ENCODE measurements at places on chromosomes 2 and 18.

DNA sequence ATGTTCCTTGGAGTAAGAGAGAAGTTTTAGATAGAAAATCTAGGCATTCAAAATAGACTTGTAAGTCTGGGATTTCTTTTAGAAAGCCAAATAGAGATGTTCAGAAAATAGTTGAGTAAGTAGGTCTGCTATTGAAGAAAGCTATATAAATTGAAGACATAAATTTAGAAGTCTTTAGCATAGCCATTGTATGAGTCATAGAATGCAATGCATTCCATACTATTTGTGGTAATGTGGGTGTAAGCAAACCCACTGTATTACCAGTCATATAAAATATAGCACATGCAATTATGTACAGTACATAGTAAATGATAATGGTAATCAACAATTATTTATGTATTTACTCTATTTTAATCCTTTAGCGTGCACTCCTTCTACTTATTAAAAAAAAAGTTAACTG, 14.1 kb downstream of the MC4R start:
- no peak for DNase-seq

GRCh38 chr2:163669506-163669905, 66.3 kb downstream of the FIGN start:
- DNase-seq = no peak

DNA sequence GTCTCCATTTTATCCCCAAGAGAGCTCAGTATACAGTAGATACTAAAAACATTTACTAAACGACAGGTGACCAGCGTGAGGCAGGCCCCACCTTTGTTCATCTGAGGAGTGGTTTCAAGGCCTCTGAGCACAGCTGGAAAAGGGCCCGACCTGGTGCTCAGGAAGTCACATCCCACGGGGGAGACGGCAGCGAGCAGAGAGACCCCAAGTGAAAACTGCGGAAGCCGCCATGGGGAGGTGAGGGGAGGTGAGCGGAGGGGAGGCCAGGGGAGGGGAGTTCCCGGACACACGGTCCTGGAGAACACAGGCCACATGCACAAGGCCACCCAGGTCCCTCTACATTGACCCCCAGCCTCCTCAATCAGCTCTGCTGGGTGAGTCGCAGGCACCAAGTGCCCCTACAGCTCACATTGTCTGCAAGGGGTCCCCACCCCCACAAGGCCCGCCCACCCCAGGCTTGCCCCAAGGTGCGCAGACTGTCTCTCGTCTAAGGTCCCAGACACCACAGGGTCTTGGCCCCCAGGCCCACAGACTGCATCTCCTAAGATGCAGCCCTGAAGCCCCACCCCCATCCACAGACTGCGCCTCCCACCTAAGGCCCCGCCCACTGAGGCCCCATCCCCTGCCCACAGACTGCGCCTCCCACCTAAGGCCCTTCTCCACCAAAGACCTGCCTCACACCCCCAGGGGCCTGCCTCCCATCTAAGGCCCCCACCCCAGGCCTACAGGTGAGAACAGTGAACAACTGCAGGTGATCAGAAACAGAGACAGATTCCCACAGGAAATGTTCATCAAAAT, 19.1 kb downstream of the PARD6G start:
- DNase-seq = no peak

DNA sequence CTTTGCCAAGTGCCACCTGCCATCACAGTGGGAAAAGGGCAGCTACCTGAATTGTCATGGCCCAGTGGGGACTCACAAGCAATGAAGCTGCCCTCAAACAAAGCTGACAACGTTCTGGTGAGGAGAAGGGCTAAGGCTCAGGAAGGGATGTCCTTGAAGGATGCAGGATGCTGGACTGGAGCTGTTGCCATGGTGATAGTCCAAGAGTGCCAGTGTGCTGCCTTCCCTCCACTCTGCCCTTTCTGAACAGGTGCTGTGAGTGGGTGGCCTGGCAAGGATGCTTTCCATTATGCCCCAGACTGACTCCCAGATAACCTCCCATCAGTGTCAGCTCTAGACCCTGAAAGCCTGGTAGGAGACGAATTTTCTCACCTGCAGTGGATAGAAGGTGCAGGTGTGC, 137.8 kb upstream of the GYPC start:
- no peak for DNase-seq

DNA sequence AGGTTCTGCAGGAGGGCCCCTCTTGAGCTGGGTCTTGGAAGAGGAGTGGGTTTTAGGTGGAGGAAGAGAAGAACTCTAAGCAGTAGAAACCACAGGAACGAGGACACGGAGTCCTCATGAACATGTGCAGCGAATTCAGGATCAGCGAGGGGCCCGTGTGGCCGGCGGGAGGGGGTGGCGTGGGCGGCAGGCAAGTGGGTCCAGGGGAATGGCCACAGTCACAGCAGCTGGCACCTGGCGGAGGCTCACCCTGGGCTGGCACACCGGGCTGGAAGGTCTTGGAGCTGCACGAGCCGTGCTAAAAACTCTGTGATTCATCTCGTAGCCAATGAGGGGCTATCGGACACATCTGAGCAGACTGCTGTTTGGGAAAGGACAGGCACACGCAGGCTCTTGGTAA, 18.0 kb upstream of the CIDEA start:
- no peak for DNase-seq

GRCh38 chr2:191933307-191934105, 86.6 kb upstream of the CAVIN2 start:
- DNase-seq = no peak

GRCh38 chr2:121099329-121100290, 185.4 kb downstream of the TFCP2L1 start:
- DNase-seq = no peak

- DNase-seq = peak; percentile 55
These were observed 191.7 kb upstream of the HAAO start for GRCh38 chr2:42984081-42984480.

DNA sequence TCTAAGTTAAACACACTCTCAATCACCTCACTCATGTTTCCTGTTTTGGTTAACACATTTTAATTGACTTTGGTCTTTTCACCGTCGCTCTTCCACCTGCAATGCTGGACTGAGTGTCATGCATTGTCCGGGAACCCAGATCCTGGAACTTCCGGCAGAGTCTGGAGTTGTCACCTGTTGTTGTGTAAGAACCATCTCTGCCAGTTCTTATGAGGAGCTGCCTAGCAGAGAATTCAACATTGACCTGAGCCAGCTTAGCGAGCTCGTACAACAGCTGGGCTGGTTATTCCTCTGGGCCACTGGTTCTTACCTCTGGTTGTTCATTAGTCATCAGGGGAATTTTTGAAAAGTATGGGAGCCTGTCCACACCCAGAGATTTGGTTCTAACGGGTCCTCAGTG, 75.7 kb downstream of the BCL2L11 start:
- no peak for DNase-seq

DNA sequence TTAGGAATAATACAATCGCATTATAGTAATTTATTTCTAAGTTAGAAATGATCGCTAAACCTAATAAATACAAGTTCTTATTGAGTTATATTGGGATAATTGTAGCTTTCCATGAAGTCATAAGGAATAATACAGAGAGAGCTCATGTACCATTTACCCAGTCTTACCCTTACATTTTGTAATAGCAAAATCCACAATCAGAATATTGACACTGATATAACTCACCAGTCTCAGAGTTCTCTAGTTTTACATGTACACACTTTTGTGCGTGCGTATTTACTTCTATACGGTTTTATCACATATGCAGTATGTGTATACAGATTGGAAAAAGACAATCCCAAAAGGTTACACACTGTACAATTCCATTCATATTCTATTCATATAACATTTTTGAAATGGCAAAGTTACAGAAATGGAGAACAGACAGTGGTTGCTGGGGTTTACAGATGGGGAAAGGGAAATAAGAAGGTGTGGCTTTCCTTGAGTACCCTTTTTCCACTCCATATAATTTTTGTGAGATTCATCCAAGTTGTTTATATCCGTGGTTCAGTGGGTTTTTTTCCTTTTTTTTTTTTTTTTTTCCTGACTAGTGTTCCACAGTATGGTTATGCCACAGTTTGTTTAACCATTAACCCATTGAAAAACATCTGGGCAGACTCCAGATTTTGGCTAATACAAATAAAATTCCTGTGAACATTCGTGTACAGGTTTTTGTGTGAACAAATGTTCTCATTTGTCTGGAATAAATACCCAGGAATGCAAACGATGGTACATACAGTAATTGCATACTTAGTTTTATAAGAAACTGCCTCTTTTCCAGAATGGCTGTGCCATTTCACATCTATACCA, 117.2 kb downstream of the HNMT start:
- DNase-seq = no peak

DNA sequence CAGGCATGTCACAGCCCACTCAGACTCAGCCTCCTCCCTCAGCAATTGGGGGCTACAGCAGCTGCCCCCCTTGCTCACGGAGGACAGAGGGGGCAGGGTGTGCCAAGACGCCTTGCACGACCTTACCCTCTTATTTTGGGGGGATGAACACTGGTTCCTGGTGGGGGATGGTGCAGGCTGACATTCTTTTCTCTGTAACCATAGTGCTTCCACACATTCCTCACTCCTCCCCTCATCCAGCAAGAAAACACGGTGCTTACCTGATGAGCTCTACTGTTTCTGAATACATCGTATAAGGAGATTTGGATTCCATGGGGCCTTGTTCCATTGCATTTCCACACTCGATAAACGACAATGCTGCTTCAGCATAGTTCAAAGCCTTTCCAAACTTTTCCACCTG, 75.4 kb upstream of the REV1 start:
- DNase-seq = no peak

- DNase-seq = no peak
These were observed 40.7 kb upstream of the ARHGAP25 start for GRCh38 chr2:68693951-68694350.

GRCh38 chr18:46909497-46909896, 7.8 kb downstream of the PIAS2 start:
- DNase-seq = no peak

GRCh38 chr2:85583667-85584353, 421 bp upstream of the VAMP5 start:
- DNase-seq = no peak

GRCh38 chr2:9294764-9295163, 88.2 kb downstream of the ASAP2 start:
- no peak for DNase-seq

GRCh38 chr2:33448220-33448899, 28.1 kb upstream of the RASGRP3 start:
- no peak for DNase-seq

Data from cardiac septum (tissue), 1 donor.